Stimulated activated CD4-positive, alpha-beta T cell treated with anti-CD3 and anti-CD28 coated beads, TNF-alpha, amount 100 ng/mL, for 1 hour (primary cell): ENCODE measurements at places on chromosomes 7 and 10.

DNA sequence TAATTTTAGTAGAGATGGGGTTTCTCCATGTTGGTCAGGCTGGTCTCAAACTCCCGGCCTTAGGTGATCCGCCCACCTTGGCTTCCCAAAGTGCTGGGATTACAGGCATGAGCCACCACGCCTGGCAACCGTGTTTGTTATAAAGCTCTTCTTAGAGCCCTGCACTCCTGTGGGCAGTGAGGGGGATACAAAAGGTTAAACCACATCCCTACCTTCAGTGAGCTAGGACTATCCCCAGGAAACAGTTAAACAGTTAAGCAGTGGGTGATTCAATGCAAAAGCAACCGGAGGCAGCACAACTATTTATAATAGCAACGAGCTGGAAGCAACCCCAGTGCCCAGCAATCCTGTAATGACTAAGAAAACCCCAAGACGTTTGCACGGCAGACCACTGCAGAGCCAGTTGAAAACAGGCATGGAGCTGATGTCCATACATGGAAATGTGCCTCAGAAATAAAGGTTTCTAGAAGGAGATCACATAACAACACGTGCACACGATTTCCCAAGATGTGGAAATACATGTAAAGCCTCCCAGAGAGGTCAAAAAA lies 107.2 kb upstream of the LYZL2 start:
- no peak for DNase-seq

- no peak for DNase-seq
These were observed 168.6 kb downstream of the CTNNA3 start for GRCh38 chr10:67527351-67527750.

DNA sequence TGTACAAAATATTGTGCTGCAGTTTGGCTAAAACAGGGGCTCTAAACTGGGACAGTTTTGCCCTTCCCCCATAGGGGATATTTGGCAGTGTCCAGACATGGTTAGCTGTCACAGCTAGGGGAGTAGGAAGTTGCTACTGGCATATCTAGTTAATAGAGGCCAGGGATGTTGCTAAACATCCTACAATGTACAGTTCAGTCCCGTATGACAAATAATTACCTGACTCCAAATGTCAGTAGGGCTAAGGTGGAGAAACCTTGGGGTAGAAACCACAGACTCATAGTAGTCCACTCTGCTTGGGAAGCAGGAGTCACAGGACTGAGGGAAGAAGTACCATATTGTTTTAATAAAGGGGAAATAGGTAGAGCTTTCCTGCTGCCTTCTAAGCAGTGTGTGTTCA lies 39.8 kb downstream of the WBP1L start:
- no peak for DNase-seq

- no peak for DNase-seq
These were observed 2.2 kb downstream of the ELAPOR2 start for GRCh38 chr7:87057210-87057609.

DNA sequence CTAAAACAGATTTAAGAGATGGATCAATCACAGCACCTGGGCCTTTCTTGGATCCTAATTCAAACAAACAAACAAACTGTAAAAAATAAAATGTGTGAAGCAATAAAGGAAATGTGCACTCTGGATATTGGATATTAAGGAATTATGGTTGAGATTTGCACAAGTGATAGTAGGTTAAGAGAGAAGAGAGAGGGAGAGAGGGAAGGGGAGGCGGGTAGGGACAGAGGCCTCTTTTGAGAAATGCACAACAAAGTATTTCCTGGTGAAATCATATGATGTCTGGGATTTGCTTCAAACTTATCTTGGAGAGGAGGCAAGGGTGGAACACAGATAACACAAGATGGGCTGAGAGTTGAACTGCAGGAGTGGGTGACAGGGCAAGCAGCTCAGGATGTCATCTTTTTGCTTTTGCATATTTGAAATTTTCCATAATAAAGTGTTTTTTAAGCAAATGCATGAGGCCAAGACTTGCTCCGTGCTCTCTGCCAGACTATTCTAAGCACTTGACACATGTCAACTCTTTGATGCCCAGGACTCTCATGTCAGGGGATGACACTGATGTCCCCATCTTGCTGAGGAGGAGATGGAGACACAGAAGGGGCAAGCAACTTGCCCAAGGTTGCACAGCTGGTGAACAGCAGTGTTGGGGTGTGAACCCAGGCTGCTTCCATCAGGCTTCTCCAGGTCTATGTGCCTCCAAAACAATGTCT lies 9.1 kb upstream of the AEBP1 start:
- DNase-seq: no peak

- no peak for DNase-seq
These were observed 29.9 kb upstream of the DDX50 start for GRCh38 chr10:68871105-68871711.

DNA sequence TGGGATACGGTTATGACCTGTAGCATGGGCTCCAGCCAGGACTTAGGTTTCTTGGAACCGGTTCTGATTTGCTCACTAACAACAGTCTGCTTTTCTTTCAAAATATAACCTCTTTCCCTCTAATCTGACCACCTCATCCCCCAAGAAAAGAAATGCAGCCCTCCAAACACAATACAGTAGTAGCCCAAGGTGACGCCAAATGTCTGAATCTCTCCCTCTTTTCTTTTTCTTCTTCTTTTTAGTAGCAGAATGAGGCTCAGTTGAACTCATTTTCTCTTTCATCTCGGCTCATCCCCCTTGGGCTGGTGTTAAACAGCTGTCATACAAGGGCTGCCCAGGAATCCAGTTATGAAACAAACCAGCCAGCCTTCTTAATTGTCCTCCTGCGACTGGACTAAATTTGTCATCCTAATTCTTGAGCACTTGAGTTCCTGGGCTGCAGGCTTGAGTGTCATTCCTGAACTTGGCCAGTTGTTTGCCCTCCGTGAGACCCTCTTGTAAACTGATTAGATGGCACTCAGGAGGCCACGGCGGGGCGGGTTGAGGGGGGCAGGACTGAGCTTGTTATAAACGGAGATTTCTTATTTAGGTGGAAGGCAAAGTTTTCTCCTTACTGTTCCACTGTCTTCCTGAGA lies 94.8 kb downstream of the SORCS3 start:
- DNase-seq: no peak

DNA sequence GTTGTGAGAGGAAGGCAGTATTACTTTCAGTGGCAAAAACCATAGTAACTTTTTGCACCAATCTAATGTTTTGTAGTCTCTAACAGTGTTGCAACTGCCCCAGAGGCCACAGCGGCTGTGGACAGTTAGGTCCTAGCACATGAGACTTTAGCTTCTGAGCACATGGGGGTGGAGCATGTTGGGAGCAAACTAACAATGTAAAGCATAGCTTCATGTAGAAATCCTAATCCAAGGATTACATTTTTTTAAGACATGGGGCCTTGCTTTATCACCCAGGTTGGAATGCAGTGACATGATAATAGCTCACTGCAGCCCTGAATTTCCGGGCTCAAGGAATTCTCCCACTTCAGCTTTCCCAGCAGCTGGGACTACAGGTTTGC lies 49.0 kb downstream of the LAMB1 start:
- no peak for DNase-seq

DNA sequence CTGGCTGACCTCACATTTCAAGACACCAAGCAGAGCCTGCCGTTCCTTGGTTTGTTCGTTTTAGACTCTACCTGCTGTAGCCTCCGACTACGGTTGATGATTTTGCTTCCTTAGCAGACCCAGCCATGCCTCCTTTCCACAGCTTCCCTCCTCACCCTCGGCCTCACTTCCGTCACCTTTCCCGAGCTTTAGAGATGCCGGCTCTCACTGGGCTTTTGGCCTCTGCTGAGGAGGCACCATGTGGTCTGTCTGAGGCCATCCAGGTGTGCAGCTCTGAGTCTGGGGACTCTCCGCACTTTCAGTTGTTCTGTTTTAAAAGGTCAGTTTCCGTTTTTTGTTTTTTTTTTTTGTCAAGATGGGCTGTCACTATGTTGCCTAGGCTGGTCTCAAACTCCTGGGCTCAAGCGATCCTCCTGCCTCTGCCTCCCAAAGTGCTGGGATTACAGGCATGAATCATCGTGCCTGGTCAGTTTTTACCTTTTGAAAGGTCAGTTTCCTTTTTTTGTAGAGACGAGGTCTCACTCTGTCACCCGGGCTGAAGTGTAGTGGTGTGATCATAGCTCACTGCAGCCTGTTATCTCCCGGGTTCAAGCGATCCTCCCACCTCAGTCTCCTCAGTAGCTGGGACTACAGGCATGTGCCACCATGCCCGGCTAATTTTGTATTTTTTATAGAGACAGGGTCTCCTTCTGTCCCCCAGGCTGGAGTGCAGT lies 11.7 kb downstream of the ORAI2 start:
- DNase-seq: no peak

- no peak for DNase-seq
These were observed 14.6 kb downstream of the PPIA start for GRCh38 chr7:44811093-44811492.

- DNase-seq: no peak
These were observed 165.4 kb downstream of the ACTR3B start for GRCh38 chr7:152924826-152925411.

DNA sequence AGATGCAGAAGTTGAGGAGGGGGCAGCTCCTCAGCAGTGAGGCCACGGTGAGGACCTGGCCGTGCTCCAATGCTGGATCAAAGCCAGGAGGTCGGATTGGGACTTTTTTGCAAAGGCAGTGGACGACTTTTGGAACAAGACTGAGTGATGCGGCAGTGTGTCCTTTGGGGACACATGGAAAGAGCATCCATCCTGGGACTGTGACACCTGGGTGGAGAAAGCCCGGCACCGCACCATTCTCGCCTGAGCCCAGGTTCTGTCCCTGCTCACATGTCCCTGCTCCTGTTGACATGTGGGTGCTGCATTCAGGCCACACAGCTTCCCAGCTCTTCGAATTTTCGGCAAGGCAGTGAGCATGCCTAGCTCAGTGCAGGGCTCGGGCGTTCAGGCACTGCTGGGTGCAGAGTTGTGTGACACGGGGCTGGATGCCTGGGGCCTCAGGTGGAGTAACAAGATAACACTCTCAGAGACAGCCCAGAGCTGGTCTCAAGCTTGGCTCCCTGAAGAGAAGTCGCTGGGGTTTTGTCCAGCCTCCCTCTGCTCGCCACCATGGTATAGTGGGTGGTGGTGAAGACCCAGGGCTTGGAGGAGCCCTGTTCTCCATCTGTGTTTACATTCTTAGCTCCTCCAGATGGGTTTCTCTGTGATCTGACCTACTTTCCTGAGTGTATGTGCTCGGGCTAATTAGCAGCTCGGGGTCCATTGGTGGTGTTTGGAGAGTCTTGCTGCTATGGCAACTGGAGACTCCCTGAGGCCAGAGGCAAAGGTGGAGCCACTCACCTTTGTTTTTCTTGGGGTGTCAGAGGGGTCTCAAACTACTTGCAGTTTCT lies 111.7 kb upstream of the BTBD16 start:
- DNase-seq: no peak

- no peak for DNase-seq
These were observed 132.2 kb downstream of the TCERG1L start for GRCh38 chr10:131179361-131179760.

GRCh38 chr10:75430000-75430763 lies 1.2 kb upstream of the LRMDA start:
- no peak for DNase-seq

- DNase-seq: no peak
These were observed 393.3 kb downstream of the KCNMA1 start for GRCh38 chr10:77244286-77244685.

GRCh38 chr7:106813705-106814305 lies 51.3 kb upstream of the PIK3CG start:
- DNase-seq: no peak

DNA sequence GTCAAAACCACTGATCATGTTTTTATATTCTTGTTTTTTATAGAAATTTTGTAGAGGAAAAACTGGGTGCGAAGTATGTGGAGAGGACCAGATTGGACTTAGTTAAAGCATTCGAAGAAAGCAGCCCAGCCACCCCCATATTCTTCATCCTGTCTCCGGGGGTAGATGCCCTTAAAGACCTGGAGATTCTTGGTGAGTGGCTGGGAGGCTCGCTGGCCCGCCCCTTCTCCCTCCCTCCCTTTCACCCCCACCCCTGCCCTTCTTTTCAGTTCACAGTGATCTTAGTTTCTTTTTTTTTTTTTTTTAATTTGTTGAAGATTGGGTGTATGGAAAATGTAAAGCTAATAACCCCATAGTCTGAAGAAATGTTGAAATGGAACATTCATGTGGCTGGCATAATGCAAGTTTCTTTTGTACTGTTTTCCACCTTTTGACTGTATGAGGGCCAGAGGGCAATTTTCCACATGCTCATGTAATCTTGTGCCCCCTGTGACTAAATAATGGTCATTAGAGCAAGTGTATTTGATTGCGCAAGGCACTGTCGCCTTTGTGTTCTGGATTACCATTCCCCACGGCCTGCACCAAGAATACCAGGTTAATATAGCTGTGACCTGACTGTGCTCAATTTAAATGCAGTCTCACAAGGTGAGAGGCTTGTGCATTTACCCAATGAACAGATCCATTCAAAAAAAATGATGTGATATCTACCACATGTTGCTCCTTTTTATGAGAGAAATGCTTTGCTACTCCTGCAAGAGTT lies 77.7 kb downstream of the CDCA7L start:
- no peak for DNase-seq

- no peak for DNase-seq
These were observed 481.6 kb downstream of the RPS24 start for GRCh38 chr10:78515038-78515872.

- no peak for DNase-seq
These were observed 222.8 kb downstream of the RAB11FIP2 start for GRCh38 chr10:117823980-117824379.

DNA sequence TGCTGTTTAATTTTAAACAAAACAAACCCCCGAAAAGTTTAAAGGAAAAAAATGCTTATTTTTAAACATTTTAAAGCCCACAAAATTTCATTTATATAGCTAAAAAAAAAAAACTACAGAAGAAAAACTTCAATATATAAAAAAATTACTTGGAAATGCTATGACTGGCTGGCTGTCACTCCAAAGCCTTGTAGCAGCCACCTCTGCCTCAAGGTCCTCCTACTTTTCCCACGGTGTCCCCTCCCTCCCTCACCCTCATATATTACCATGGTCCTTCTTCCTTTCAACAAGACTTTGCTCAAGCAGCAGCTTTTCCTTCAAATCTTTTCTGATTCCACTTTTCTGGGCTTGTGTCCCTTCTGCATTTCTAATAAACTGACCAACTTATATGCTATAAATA lies 122.0 kb downstream of the TPK1 start:
- DNase-seq: no peak

GRCh38 chr7:42726066-42726785 lies 185.6 kb downstream of the C7orf25 start:
- no peak for DNase-seq

GRCh38 chr7:139095194-139095659 lies 14.3 kb downstream of the ZC3HAV1 start:
- no peak for DNase-seq
